ENCODE measurements at places on chromosomes 16 and 17. TPM values are rescaled to one million over a fixed set of nuclear protein-coding genes. Genes with fewer than 3 reads are reported as not detected.

The SLC6A2 gene
- polyA plus RNA-seq: 2.1 TPM

DNA sequence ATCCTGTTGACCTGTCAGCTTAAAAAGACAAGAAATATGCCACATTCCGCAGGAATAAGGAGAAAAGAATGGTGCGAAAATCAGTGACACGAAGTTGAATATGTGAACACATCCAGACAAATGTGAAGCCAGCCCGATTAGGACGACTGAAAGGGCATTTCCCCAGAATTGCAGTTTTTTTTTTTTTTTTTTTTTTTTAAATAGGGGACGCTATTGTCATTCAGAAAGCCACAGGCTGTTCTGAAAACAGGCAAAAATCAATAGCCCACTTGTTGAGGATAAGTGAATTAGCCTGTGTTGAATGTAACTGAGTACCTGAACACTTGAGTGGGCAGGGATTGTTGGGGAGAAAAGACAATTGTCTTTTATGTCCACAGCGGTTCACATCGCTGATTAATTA, 507.1 kb downstream of the WWOX start:
- no peak for DNase-seq

The CTRB1 gene
- polyA plus RNA-seq: 0.30 TPM

GRCh38 chr16:11334831-11335404, 10.3 kb upstream of the RMI2 start:
- DNase-seq: no peak

- DNase-seq: no peak
These were observed 96.4 kb downstream of the MSI2 start for GRCh38 chr17:57352665-57353175.

DNA sequence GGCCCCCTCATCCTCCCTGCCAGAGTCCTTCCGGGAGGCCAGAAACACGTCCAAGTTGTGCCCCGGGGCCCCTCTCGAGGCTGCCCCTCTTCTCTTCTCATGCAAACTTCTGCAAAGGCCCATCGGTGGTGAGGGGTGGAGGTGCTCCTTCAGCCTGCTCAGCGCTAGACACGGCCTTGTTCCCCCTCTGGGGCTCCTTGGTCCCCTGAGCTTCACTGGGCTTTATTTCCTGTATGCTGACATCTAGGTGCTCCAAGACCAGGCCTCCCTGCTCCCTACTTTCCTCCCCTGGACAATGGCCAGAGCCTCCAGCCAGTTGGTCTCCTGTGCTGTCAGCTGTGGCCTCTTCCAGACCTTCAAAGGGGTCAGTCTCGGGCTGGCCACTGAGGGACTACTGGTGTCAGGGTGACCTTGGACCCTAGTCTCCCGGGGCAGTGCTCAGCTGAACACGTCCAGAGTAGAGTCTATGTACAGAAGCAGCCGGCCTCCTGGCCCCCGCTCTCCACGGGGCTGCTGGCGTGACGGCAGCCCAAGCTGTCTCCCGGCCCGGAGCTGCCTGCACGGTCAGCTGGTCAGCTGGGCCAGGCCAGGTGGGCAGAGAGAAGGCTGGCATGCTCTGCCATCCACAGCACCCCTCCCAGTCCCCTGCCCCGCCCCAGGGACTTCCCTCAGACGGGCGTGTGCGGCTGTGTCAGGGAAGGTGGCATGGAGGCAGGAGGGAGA, 1.7 kb upstream of the PRR35 start:
- DNase-seq: no peak

GRCh38 chr16:22664132-22664531, 149.8 kb upstream of the HS3ST2 start:
- DNase-seq: no peak

The EVI2B gene
- polyA plus RNA-seq: 2.2 TPM

DNA sequence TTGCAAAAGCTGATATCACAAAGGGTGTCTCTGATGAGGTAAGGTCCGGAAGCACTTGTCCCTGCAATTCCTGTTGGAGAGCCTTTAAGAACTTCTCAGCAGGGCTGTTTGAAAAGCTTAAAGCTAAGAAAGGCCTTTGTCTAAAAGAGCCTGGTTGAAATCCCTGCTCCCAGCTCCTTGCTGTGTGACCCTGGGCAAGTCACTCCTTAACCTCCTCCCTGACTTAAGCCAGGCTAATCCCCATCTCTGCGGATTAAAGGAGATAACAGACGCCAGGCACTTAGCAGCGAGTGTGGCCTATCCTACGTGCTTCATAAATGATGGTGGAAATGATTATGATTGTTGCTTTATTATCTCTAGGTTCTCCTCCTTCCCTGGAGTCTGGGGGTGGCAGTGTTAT, 368.0 kb upstream of the RBFOX1 start:
- no peak for DNase-seq

GRCh38 chr17:8463099-8463498, 27.4 kb downstream of the NDEL1 start:
- DNase-seq: no peak

- DNase-seq: no peak
These were observed 415.7 kb upstream of the RBFOX1 start for GRCh38 chr16:6916946-6917345.

- DNase-seq: no peak
These were observed 4.8 kb upstream of the MT2A start for GRCh38 chr16:56603589-56603988.

GRCh38 chr16:15856182-15856581, 646 bp downstream of the MYH11 start:
- DNase-seq: no peak

DNA sequence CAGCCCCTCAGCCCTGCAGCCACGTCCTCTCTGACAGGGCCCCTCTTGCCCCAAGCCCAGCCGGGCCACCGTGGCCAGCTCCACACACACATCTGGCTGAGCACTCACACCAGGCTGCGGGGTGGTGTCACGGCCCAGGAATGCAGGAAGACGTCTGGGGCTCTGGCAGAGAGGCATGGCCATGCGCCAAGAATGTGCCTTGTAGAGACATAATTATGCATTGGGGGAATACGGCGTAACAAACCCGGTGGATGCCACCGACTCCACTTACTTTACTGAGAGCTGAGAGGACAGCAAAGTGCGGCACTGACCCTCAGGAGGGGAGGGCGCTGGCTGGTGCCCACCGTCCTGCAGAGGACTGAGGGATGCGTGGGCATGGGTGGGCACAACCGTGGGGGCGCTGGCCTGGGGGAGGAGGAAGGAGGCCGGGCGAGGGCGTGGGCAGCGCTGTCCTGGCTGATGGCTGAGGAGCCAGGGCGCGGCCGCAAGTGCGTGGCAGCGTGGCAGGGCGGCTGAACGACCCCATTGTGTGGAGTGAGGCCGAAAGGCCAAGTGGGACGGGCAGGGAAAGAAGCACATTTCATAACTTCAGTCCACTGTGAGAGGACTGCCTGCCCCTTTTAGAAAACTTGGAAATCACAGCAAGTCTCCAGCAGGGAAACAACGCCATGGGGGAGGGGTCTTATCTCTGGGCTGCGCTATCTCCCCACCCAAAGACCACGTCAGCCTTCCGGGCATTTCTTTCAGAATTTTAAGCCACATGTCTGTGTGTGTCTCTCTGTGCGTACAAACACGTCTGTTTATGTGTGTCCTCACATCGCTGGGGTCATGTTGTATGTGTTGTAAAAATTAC, 30.6 kb downstream of the METRNL start:
- no peak for DNase-seq

The TMEM208 gene
- 18.6 TPM for polyA plus RNA-seq

DNA sequence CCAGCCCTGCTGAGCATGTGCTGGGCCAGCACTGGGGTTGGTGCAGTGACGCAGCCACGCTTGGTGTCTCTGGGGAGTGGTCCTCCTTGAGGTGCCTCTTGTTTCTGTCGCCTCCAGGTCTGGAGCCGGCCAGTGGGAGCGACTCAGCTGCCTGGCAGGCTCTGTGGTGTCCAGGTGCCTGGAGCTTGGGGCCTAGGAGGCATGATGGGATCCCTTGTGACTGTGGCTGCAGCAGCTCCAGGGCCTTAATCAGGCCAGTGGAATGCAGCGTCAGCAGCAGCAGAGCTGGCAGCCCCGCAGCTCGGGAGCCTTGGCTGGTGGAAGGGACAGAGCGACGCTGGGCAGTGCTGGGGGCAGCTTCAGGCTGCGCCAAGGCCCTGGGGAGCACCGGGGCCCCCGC, 74.7 kb upstream of the CIBAR2 start:
- DNase-seq: no peak

GRCh38 chr16:86928523-86929011, 350.2 kb downstream of the FOXL1 start:
- no peak for DNase-seq

DNA sequence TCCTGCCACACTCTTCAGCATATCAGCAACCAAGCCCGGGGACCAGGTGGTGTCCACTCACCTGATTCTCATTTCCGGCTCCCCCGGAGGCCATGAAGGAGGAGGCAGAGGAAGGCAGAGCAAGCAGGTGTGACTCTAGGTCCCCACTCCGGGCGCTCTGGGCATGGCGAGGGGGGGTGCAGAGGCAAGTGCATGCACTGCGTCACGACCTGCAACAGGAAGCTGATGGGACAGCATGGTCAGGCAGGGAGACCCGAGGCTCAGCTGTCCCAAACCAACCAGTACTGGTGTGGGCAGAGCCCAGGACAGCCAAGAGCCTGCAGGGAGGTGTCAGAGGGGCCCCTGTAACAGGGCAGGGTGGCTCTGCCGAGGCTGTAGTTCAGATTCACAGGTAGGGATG, 2.1 kb upstream of the ENGASE start:
- no peak for DNase-seq

- DNase-seq: no peak
These were observed 78.5 kb downstream of the C16orf78 start for GRCh38 chr16:49452108-49452507.

- DNase-seq: no peak
These were observed 8.8 kb downstream of the SLC26A11 start for GRCh38 chr17:80229011-80229410.

GRCh38 chr17:76078860-76079534, at the start of gene ZACN:
Gene ZACN, plus strand, starts transcription at chr17:76079182. Its CDS starts 83 bp downstream, at chr17:76079265.
- DNase-seq: no peak

The MYADML2 gene
- 43.6 TPM for polyA plus RNA-seq

GRCh38 chr16:9971907-9972306, 210.3 kb downstream of the GRIN2A start:
- no peak for DNase-seq

DNA sequence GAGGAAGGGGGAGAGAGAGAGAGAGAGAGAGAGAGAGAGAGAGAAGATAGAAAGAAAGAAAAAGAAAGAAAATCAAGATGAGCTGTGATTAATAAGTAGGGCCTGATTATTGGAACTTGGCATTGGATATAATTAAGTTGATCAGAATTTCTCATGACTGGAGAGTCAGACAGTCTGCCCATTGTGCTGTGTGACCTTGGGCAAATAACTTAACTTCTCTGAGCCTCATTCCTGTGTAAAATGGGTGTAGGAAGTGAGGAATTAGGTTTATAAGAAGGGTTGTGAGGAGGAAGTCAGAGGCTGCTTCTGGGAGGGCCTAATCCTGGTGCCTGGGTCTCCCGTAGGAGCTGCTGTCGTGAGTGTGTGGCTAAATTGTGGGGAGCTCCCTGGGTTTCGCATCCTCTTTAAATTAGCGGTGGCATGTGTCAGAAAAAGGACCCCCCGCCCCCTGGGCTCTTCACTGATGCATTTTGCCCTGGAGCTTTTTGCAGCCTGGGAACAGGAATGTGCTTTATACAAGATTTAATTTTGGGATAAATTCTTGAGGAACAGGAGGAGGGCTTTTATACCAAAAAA, 76.0 kb downstream of the CMIP start:
- no peak for DNase-seq

DNA sequence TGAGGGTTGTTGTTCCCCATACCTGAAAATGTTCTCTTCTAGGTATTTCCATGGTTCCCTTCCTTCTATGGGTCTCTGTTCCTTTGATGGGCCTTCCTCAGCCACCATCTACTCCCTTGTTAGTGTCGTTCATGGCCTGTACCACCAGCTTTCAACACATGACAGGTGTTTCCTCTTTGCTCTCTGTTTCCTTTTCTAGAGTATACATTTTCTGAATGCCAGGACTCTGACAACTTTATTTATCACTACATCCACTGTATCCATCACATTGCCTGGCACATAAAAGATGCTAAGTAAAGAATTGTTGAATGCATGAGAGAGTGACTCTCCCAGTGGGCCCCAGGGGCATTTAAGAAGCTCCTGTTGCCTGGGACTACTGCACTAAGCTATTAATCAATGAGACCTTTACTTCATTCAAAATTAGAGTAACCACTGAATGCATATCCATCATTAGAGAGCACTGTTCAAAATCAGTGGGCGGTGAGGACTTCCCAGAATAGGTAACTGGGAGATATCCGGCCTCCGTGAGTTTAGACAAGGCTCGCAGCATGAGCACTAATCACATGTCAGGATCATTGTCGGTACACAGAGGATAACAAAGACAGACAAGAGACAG, 255.0 kb downstream of the CBLN1 start:
- no peak for DNase-seq

GRCh38 chr16:2587891-2588565, 50.2 kb downstream of the PDPK1 start:
- no peak for DNase-seq

The NDRG4 gene
- polyA plus RNA-seq: 11.7 TPM

GRCh38 chr16:30084096-30084815, 7.5 kb downstream of the TBX6 start:
- no peak for DNase-seq

The CHTF8 gene
- polyA plus RNA-seq: 61.6 TPM

GRCh38 chr17:28416703-28417311, 10.8 kb upstream of the SLC46A1 start:
- DNase-seq: no peak

DNA sequence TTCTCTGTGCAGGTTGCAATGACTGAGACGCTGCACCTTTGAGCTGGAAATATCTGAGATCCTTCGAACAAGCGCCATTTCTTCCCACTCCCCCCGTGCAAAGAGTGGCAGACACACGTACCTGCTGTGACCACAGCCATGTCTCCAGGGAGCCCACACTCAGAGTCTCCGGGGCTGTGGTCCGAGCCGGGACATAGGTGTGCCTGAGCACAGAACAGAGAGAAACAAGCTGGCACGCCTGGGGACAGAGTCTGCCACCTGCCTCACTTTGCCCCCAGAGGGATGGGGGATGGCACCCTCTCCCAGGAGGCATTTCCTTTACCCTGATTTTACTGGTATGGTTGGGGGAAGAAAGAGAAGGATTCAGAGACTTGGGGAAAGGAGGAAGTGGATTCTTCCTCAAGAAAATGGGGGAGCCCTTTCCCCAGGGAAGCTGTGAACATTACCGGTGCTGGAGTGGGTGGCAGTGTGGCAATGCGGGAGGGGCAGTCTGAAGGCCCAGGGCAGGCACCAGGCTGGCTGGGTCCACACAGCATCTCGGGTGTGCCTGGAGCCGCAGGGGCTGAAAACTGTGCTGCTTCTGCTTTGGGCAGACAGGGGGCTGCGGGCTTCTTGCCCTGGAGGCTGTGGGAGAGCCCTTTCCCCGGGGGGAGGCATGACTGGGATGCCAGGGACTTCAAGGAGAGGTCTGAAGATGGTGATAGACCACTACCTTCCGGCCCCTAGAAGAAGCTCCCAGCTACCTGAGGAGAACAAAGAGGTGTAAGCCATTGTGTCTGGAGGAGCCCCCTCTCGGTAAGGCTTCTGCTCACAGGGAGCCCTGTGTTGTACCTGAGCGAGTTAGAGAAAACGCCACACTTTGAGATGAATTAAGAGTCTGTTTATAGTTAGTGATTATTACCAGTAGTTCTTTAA, 6.6 kb upstream of the PIK3R6 start:
- DNase-seq: no peak

- DNase-seq: no peak
These were observed 75.1 kb upstream of the C17orf78 start for GRCh38 chr17:37300683-37301082.

The MYH13 gene
- 0.91 TPM for polyA plus RNA-seq
